Umbilical cord (tissue), 2 donors: ENCODE measurements at places on chromosomes 12 and 14. TPM values are rescaled to one million over a fixed set of nuclear protein-coding genes. Genes with fewer than 3 reads are reported as not detected.

The SLC6A12 gene
- not detected for total RNA-seq

The CISTR gene
- total RNA-seq: not detected

The NUAK1 gene
- 42.4 TPM for total RNA-seq

DNA sequence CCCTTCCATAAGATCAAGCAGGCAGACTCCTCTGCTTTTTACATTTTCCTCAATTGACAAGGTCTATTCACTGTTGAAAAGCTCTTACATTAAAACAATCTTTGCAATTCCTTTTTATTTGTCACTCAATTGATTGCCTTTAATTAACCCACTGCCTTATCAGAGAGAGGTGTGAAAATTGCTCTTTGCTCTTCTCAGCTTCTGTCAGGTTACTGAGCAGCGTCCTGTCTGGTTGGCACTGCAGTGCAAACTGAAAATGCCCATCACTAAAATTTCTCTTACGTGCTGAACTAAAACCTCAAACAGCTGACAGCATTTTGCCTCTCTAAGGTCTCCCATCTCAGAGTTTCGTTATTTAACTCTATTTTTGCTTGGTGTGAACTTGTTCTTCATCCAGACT, 504.1 kb upstream of the ATXN7L3B start:
- no peak for DNase-seq

DNA sequence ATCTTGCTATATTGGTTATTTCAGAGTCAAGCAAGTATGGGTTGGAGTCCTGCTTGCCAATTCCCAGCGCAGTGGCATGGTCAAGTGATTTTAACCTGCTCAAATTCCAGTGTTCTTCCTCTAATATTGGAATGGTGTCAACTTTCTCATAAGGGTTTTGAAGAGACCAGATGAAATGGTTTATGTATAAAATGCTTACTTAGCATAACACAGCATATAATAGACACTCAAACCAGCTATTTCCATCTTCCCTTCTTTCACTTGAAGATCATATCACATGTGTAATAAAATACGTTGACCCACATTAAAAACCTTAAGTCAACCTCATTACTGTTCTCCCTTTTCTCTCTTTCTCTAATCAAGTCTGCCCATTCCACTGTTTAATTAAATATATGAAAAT, 144.0 kb downstream of the NAV3 start:
- DNase-seq: no peak

DNA sequence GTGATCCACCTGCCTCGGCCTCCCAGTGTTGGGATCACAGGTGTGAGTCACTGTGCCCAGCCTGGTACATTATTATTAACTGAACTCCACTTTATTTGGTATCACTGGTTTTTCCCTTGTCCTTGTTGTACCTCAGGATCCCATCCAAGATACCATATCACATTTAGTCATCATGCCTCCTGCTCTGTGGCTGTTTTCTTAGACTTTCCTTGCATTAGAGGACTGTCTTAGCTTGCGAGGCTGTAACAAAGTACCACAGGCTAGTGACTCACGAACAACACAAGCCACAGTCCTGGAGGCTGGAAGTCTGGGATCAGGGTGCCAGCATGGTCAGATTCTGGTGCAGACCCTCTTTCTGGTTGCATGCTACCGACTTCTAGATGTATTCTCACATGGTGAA, 12.2 kb downstream of the KLC1 start:
- no peak for DNase-seq
